Keratinocyte (primary cell): ENCODE measurements at places on chromosomes 1 and 21.

DNA sequence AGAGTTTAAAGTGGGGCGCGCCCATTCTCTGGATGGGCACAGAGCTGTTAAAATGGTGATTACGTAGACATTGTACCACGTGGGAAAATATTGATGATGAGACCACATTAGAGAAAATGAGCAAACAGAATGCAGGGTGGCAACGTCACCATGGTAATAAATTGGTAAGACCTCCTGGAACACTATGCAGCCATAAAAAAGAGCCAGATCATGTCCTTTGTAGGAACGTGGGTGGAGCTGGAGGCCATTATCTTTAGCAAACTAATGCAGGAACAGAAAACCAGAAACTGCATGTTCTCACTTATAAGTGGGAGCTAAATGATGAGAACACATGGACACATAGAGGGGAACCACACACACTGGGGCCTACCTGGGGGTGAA lies 53.5 kb upstream of the CLDN14 start:
- DNase-seq, result no peak

DNA sequence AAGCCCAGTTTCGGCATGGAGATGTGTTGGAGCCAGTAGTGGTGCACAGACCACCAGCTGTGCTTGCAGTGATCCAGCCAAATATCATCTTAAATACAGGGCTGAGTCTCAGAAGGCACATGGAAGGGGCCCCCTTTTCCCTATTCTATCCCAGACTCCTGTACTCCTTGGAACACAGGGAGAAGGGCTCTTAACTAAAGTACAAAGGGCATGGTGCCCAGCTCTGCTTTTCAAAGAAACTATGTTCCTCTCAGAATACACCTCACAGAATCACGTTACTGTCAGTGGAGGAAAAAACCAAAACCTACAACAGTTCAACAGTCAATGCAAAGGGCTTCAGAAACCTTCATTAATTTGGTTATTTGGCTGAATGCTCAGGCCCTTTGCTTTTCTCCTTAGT lies 180.6 kb upstream of the C1orf105 start:
- DNase-seq, result no peak

- no peak for DNase-seq
Measured at GRCh38 chr1:65971547-65971946, 178.9 kb downstream of the PDE4B start.

DNA sequence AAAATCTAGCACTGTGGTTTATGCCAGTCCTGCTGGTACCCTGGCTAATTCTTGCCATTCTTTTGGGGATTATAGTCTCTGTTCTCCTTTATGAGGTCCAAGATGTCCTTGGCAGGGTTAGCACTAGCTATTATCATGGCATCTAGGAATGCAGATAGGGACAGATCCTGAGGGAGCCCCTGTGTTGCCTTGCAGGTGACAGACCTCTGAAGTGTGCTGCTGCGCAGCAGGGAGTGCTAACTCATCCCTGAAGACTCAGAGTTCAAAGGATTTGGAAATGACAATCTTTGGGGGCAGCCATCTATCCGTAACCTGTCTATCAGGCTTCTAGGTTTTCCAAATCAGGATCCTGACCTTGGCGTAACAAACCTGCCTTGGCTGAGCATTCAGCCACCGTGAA lies 16.3 kb downstream of the ZFYVE9 start:
- DNase-seq, result no peak

GRCh38 chr1:38814444-38814983 lies 45.1 kb downstream of the RRAGC start:
- no peak for DNase-seq

- DNase-seq, result no peak
Measured at GRCh38 chr1:110240476-110241210, 30.5 kb downstream of the KCNC4 start.

DNA sequence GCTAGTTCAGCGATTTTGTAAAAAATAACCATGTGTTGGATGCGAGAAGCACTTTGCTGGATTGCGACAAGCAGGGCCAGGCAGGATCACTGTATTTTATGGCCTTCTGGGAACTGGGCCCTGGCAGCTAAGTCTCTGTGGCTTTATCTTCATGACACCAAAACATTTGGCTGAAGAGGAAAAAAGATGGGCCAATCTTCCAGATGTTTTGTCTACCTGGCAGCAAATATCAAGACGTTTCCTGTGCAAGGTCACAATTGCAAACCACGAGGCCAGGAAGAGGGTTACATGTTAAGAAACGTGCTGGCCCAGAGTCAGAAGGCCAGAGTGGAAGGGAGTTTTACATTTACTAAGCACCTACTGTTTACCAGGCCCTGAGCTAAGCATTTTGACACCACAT lies 22.1 kb downstream of the GRIK3 start:
- no peak for DNase-seq

GRCh38 chr1:157269656-157270375 lies 131.6 kb upstream of the ETV3 start:
- DNase-seq, result no peak

DNA sequence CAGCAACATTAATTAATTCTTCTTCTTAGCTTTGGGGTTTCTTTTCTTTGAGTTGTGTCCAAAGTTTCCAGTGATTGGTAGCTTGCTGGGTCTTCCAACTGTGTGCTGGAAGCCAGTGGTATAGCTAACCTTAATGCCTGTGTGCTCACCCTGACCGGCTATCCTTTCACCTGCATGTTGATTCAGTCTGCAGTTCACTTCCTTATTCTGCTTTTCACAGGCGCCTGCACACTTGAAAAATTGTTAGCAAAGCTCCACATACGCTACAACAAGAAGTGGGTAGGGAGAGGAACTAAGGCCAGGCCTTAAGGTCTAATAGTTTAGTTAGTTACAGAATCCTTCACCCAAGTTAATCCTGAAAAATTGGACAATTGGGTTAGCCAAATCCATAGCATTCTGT lies 35.7 kb downstream of the NCF2 start:
- no peak for DNase-seq

DNA sequence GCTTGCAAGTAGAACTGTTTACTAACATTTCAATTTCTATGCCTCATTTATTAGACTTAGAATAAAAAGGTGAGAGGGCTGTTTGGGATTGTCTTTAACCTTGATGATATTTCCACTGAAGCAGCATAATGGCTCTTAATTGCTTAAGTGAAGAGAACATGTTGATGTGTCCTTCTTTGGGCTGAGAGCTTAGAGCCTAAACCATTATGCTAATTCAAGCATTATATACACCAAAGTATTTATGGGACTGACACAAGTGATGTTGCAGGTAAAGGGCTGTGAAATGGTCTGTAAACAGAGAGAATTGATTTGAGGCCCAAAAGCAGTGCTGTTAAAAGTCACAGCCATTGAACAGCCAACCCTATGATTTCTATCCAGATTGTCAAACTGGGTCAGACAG lies 113.9 kb downstream of the ATG4C start:
- DNase-seq, result no peak

DNA sequence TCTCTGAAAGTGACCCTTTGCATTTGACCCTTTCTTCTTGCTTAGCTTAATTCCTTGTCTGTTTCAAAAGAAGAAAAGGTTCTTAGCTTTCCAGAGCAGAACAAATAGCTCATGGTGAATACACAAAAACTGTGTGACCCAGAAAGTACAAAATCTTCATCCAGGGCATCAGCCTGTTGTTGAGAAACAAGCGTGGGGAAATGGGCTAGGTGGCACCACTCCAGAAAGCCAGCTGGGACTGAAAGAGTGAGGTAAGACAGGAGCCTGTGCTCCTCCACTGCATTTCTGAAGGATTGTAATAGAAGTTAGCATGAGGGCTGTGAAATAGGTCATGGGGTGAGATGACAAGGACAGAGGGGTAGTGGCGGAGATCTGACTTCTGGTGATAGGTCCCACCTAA lies 45.8 kb downstream of the CYP2J2 start:
- no peak for DNase-seq

DNA sequence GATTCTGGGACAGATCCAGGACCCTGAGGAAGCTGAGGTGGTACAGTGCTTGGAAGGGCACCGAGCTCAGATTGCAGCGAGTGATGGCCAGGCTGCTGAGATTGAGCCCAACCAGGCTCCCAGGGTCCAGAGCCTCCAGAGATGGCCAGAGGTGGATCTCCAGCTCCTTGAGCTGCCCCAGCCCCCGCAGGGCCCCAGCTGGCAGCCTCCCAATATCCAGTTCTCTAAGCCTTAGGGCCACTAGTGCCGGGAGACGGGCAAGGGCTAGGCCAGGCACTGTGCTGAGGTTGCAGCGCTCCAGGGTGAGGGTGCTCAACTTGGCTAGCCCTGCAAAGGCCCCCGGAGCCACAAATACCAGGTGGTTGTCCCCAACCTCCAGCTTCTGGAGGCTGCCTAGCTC lies 3.4 kb downstream of the LINGO4 start:
- DNase-seq, result no peak

GRCh38 chr1:111045033-111045722 lies 81.5 kb upstream of the LRIF1 start:
- no peak for DNase-seq

DNA sequence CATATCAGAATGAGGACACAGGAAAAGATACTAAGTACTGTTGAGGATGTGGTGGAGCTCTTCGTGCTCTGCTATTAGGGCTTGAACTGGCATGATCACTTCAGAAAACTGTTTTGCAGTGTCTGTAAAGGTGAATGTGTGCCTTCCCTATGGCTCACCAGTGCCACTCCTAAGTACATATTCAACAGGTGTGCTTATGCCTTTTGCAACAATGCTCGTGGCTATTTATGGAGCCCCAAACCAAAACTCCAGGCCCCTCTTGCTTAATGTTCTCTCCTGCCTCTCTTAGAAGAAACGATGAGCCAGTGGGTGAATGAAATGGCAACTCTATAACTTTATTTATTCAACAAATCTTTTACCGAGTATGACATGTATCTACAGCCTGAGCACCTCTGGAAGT lies 70.2 kb downstream of the TAS1R2 start:
- DNase-seq, result no peak

DNA sequence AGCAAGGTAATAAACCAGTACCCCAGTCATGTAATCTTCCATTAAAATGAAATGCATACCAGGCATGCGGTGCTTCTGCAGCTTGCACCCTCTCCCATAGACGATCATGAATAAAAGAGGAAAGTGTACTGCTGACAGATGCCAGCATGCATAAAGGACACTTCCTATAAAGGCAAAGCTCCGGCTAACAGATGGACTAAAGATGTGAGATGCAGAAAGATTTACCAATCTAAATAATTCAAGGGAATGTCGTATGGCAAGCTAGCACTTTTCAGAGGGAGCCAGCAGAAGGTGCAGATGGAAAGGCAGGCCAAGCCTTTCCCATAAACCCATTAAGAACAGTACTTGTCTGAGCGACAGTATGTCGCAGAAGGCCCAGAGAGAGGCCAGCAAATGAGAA lies 542.0 kb downstream of the NUF2 start:
- no peak for DNase-seq

GRCh38 chr1:28171246-28171645 lies 5.2 kb downstream of the PTAFR start:
- DNase-seq, result no peak

DNA sequence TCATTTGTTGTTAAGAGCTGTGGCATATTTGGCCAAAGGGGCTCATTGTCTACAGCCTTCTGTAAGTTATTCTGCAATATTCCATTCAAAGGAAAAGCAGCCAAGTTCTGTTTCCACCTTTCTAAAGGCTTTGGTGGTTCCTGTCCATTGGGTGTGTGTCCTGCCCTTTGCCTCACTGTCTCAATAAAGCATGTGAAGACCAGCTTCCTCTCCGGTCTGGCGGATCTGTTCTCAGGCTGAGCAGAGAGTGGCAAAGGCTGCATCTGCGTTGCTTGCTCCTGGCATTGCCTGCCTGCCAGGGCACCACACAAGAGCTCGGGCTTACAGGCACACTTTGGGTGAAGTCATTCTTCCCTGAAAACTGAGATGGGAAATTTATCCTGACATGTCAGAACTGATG lies 34.9 kb downstream of the ST6GALNAC3 start:
- no peak for DNase-seq

GRCh38 chr1:229248821-229249817 lies 21.8 kb upstream of the RAB4A start:
- DNase-seq, result no peak

GRCh38 chr1:17531682-17532487 lies 7.6 kb upstream of the ARHGEF10L start:
- DNase-seq, result no peak

DNA sequence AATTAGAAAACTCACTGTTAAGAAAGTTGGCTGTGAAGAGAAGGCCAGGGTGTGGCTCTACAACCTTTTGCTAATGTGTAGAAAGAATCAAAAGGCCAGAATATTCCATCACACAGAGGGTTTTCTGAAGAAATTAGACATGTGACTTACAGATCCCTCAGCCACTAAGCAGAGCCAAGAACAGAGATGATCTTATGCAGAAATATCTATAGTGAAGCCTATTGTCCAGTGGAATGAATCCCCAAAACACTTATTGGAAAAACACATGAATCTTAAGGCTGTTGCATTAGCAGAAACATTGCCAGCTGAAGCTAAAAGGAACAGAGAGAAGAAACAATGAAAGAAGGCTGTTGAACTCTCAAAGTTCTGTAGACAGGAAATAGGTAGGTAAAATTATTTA lies 979.2 kb downstream of the MRPL39 start:
- DNase-seq, result no peak

GRCh38 chr1:162571696-162572095 lies 10.2 kb downstream of the UAP1 start:
- DNase-seq, result no peak

GRCh38 chr1:116130356-116130755 lies 19.2 kb downstream of the MAB21L3 start:
- no peak for DNase-seq

DNA sequence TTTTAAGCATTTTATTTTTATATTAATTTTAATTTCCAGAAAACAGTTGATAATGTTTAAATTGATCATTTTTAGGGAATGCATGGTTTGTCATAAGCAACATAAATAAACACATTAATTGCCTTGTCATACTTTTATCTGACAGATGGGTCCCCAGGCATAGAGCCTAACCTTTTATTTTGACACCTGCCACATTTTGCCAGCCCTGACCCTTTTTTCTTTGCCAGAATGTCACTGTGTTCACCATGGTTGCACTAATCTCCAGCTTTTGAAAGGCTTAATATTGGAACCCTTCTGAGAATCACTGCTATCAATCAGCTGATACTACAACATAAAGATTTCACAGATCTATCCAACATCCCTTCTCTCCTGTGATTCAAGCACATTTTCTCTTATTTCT lies 56.0 kb upstream of the DPYD start:
- DNase-seq, result no peak

GRCh38 chr1:63836374-63836773 lies 62.6 kb downstream of the ROR1 start:
- DNase-seq, result no peak

DNA sequence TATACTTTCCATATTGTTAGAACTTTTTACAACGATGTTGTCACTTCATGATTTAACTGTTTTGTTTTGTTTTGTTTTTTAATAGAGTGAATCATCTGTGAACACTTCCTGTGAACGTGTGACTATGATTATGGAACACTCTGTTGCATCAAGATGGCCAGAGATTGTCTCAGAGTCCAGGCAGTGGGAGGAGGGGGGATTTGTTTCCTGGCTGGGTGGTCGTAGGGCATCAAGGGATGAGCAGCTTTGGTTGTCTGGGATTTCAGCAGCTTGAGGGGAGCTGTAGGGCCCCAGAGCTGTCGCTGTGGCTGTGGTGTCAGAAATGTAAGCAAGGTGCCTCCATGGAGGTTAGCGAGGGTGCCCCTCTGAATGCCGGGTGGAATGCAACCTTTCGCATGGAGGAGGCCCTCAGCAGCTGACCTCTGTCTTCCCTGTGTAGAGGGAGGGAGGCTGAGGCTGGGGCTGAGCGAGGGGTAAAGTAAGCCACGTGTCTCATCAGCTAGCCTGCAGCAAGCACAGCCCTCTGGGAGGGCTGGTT lies 21.4 kb downstream of the NEK2 start:
- no peak for DNase-seq
